ENCODE measurements at places on chromosomes 13 and 19.

GRCh38 chr13:100753376-100753775 lies 78.8 kb upstream of the TMTC4 start:
- DNase-seq: no peak

GRCh38 chr13:85236413-85236812 lies 562.8 kb downstream of the SLITRK6 start:
- no peak for DNase-seq

DNA sequence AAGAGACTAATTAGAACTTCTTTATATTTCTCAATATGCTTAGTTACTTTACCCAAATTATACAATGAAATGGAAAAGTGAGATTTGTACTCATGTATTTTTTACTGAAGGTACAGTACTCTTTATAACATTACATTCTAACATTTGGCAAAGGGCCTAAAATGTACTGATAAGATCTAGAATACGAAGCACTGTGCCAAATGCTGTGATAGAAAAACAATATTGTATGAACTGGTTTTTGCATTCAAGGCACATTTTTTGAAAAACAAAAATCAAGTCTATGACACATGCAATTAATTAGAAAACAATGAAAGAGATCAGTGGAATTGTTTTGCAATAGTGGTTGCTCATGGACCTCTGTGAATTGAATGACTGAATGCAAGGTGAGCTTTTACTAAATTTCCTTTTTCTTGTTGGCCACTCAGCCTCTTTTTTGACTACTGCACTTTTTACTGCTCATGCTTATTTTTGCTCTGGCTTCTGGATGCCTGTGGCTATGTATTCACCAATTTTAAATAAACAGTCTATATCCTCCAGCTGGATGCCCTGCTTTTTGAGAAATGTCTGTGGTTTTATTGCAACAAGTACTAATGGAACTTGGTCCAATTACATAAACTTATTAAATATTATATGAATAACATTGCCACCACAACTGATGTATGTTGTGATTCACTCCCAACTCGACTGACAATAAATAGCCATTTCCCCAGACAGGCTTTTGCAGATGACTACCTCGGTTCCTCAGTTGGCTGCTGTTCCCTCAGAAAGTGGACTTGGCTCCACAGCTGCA lies 41.4 kb upstream of the OBI1 start:
- DNase-seq: no peak

DNA sequence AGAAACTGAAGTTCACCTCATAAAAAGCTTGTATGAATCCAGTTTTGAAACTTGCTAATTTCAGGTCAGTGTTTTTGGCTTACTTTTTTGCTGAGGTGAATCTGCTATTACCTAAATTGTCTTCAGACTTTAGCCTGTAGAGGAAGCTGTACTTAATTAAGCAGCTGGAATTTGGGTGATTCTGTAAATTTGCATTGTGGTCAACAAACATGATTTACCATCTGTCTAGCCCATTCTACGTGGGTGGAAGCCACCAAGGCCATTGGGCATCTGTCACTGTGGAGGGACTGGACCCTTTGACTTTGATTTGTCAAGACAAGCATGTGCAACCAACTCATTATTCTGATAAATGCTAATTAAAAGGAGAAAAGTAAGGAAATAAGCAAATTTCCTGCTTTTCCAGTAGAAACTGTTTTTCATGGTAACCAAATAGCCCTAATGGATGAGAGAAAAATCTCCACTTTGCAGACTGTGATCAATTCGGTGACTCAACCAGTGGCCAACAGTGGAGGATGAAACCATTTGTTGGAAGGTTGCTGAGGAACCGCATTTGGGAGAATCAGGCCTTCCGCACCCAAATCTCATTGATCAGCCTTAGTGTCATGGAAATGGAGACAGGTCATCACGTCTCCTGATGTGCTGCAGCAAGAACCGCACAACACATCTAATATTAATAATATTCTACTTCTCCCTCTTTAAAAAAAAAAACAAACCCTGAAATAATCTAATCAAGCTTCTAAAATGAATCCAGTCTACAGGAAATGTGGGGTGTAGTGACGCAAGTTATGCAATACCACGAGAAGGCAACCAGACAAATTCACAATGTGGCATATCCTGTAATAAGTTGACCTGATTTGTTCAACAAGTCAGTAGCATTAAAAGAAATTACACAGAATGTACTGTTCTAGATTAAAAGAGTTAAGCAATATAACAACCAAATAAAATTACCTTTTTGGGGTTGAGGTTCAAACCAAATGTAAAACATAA lies 54.3 kb downstream of the GARRE1 start:
- no peak for DNase-seq

GRCh38 chr13:29840585-29840984 lies 9.8 kb downstream of the UBL3 start:
- no peak for DNase-seq

DNA sequence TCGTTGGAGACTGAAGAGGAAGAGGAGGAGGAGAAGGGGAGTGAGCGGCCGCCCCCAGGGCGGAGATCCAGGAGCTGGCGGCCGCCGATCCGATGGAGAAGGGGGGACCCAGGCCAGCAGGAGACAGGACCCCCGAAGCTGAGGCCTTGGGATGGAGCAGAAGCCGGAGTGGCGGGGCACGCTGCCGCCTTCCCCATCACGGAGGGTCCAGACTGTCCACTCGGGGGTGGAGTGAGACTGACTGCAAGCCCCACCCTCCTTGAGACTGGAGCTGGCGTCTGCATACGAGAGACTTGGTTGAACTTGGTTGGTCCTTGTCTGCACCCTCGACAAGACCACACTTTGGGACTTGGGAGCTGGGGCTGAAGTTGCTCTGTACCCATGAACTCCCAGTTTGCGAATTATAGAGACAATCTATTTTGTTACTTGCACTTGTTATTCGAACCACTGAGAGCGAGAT lies 1.8 kb downstream of the GADD45B start:
- no peak for DNase-seq

DNA sequence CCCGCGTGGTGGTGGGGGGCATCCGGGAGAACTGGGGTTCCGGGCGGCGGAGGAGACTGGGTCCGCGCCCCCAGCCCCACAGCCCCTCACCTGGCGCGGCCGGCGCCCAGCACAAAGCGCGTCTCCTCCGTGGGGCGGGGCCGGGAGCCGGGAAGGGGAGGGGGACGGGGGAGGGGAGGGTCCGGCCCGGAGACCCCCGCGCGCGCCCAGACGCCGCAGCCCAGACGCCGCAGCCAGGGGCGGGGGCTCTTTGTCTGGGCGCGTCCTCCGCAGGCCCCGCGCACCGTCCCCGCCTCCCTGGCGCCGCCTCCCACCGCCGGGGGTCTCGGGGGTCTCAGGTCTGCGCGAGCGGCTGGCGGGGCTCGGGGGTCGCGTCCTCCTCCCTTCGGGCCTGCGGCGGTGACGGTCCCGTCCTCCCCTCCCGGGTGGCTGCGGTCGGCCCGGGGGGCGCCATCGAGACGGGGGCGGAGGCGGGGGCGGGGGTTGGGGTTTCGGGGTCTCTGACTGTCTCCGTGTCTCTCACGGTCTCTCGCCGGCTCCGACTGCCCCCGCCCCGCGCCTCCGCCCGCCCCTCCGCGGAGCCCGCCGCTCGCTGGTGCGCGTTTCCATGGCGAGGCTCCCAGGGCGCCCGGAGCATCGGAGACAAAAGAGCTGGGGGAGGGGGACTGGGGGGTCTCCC lies at the start of gene PLPPR3:
PLPPR3 (minus strand) TSS at position 131 of the 679 bp plus-strand sequence. CDS start 396 bp downstream, outside the sequence.
- no peak for DNase-seq

GRCh38 chr19:31543456-31543855 lies 194.2 kb upstream of the TSHZ3 start:
- DNase-seq: no peak

GRCh38 chr19:49315111-49315510 lies 9.9 kb downstream of the SLC6A16 start:
- DNase-seq: no peak

DNA sequence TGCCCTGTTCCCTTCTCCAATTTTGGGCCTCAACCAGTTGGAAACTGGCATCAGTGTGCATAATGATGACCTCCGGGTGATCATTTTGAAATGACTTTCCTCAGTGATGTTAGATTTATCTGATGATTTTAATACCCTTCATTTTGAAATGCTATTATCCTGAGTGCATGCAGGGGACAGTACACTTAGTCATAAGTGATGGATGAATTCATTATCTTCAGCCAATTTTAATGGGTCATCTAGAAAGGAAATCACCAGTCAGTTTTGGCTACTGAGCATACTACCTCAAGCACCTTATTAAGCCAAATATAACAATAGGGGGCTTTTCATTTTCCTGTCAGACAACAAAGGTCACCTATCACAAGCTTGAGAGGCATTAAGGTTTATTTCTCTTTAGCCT lies 118.5 kb upstream of the MIR17HG start:
- DNase-seq: no peak

DNA sequence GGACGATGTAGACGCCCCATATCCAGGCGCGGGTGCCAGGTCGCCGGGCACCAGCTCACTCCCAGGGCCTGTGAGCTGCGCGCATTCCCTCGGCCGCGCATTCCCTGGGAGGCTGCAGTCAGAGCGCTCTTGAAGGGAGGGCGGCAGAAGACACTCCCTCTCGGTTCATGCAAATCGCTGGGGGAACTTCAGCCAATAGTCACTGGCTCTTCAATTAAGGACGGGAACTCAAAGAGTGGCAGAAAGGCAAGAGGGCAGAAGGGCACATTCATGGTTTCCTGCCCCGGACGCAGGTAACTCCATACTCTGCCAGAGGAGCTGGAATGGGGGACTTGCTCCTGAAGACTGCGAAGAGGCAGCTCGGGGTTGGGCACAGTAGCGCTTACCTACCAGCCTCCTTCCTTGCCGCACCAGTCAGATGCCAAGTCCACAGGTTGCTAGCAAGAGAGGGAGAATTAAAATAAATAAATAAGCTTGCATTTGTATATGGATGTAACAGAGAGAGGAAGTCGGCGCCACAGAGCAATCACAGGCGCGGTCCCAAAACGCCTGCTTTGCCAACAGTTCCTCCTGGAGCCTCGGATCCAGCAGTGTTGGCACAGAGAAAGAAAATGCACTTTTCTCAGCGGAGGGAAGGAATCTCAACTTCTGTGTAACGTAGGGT lies 459 bp downstream of the PCDH20 start:
- no peak for DNase-seq

- DNase-seq: no peak
Observed at GRCh38 chr13:77908531-77908930, 10.1 kb downstream of the EDNRB start.

DNA sequence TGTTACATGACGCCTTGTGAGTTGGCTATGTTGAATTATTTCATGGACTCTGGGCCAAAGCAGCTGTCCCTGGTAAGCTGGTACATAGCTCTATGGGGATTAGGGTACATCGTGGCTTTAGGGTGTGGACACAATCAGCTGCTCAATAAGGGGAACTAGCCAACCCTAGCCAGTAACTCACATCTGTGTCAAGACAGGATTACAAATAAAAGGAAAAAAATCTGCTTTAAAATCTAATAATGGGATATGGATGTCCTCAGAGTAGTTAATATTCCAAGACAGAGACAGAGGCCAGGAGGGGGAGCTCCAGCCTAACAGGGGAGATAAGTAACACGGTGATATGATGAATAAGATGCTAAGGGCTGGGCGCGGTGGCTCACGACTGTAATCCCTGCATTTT lies 21.1 kb upstream of the ZNF766 start:
- DNase-seq: peak; percentile 27

GRCh38 chr19:37691881-37692504 lies 27.6 kb downstream of the ZNF607 start:
- DNase-seq: peak; percentile 54

DNA sequence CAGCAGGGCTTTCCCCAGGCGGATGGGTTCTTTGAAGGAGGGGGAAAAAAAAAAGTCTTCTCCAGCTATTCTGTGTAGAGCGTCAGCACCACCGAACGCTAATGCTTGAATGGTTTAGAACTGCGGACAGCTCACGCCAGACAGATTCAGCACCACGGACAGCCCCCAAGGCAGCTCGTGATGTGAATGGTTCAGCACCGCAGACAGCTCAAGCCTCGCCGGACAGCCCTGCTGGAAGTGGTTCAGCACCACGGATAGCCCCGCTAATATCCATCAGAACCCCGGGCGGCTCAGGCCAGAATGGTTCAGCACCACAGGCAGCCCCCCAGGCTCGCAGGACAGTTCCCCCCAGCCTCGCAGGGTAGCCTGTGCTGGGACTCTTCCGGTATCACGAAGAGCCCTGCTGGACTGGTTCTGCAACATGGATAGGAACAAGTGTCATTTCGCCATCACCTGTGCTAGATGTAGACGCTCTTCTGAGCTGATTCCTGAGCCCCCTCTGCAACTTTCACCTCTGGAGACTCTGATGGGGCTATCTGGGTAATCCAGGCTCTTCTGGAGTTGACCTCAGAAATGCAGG lies 4.9 kb upstream of the SMIM17 start:
- no peak for DNase-seq

DNA sequence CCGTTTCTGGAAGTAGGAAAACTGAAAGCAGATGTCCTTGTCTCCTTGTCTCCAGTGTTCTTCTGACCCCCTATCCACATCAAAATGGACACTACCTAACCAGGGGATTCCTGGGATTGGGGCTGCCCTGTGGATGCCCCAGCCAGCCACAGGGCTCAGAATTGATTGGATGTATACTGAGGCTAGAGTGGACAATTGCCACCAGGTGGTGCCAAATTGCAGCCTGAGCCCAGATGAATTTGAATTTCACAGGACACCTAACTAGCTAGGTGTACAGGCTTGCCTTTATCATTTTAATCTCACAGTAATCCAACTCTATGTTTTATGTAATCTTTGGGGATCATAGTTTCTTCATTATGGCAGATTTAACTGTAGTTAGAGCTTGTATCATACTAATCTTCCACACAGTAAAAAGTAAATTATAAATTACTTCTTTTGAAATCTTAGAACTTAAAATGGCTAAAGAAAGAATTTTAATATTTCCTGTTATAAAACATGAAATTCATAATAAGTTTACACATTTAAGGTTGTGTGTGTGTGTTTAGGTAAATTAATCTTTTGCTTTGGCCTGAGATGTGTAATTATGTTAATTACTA lies 58.0 kb downstream of the PIBF1 start:
- no peak for DNase-seq

DNA sequence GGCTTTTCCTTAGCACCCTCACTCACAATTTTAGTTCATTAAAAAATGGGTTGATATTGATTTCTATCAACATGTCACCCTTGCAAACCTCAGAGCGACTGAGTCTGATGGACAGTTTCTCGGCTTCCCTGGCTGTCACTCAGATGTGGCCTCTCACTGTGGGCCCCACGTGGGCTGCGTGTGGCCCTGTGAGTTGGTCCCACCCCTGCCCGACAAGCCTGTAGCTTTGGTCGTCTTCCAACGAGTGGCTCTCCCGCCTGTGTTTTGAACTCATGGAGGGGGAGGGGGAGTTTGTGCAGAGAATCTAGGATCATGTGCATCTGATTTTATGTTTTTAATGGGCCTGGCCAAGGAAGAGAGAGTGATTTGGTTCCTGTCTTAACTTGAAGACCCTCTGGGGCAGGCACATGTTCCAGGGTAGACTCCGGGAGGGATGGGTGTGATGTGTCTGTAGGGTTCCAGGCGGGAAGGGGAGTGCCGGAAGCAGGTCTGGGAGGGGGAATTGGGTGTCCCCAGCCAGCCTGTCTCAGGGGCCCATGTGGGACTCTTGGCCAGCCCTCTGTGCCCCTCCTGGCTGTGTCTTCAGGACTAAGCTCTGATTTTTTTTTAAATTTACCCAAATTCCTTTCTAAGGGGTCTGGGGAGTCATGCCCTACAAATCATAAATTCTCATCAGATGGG lies 18.9 kb downstream of the ATP11A start:
- DNase-seq: no peak
